ENCODE measurements at places on chromosomes 1 and 21. TPM values are rescaled to one million over a fixed set of nuclear protein-coding genes. Genes with fewer than 3 reads are reported as not detected.

- peak overlapping the region; percentile 44 for H3K27ac ChIP-seq
- peaks cover 48% of the 10 kb centered on the region for H3K4me1 ChIP-seq
- no peak overlapping the region for H3K4me3 ChIP-seq
- no peak for DNase-seq
- no peaks in the 10 kb centered on the region for H3K27me3 ChIP-seq
These were observed 13.1 kb downstream of the UBIAD1 start for GRCh38 chr1:11285883-11286734.

DNA sequence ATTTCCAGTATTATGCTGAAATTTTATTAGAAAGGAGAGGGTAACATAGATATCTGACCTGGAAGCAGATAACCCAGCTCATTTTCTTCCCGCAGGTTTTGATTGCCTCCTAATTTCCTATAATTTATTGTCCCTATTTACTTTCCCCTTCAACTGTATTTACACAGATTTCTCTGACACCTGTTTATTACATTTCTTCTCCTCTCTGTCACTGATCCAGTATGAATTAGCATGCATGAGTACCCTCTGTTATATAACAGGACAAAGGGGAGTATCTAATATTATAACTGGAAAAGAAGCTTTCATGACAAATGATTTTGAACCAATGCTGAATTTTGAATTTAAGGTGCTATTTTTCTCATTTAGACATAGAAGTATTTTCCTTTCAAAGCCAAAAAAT, 37.4 kb downstream of the DENND1B start:
- H3K4me1 ChIP-seq: peaks cover 21% of the 10 kb centered on the region
- no peak overlapping the region for H3K27ac ChIP-seq
- H3K27me3 ChIP-seq: no peaks in the 10 kb centered on the region
- peaks cover 33% of the 10 kb centered on the region for H3K36me3 ChIP-seq
- DNase-seq: no peak

GRCh38 chr1:54359393-54360162, 46.6 kb downstream of the SSBP3 start:
- no peak overlapping the region for H3K4me3 ChIP-seq
- no peak overlapping the region for H3K27ac ChIP-seq
- H3K4me1 ChIP-seq: peaks cover 35% of the 10 kb centered on the region
- no peaks in the 10 kb centered on the region for H3K27me3 ChIP-seq
- peaks cover 11% of the 10 kb centered on the region for H3K36me3 ChIP-seq

DNA sequence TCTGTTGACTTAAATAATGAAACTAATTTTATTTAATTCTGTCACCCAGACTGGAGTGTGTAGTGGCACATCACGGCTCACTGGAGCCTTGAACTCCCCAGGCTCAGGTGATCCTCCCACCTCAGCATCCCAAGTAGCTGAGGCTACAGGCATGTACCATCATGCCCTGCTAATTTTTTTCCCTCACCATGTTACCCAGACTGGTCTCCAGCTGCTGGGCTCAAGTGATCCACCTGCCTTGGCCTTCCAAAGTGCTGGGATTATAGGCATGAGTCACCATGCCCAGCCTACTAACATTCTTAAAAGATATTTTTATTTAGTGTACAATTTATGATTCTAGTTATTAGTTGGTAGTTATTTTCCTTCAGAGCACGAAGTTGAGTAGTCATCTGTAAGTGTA, 49.5 kb downstream of the NRDC start:
- no peaks in the 10 kb centered on the region for H3K27me3 ChIP-seq
- H3K4me3 ChIP-seq: no peak overlapping the region
- DNase-seq: no peak
- no peak overlapping the region for H3K27ac ChIP-seq

DNA sequence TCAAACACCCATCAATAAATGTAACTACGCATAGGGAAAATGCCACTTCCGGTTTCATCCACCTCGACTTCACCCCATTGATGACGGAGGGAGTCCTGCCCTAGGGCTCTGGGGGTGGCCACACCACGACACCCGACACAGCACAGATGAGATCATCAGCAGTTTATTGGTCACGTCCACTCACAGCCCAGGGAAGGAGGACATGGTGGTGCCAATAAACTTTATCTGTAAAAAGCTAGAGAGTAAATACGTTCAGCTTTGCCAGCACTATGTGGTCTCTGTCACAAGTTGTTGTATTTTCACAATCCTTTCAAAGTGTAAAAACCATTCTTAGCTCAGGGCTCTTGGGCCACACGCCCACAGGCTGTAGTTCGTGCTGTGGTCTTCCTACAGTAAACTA, 16.3 kb downstream of the SETD4 start:
- DNase-seq: no peak
- H3K27me3 ChIP-seq: no peaks in the 10 kb centered on the region

- no peak overlapping the region for H3K27ac ChIP-seq
- H3K27me3 ChIP-seq: no peaks in the 10 kb centered on the region
- H3K4me3 ChIP-seq: no peak overlapping the region
- H3K4me1 ChIP-seq: no peaks in the 10 kb centered on the region
- DNase-seq: no peak
These were observed 40.0 kb downstream of the CLDN17 start for GRCh38 chr21:30126576-30126975.

DNA sequence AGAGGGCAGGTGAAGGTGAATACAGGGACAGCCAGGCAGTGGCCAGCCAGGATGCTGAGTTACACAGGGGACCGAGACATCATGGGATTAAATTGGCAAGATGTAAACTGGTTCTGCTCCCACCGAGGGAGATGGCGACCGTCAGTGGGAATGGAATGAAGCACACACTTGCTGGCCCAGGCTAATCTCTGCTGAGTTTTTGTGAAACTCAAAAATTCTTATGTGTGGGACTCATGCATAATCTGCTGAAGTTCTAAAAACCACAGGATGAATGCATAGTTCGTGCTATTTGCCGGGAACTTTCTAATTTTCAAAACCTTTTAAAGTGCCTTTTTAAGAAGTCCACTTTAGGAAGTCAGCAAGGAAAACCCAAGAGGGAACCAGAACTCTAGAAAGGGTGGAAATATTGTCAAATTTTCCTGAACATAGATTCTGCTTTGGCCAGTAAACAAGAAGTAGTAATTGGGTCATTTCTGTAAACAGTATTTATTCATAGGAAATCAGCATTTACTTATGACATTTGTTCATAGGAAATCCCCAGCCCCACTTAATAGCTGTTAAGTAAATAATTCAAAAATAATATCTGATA, 85.4 kb upstream of the ROR1 start:
- no peak overlapping the region for H3K4me3 ChIP-seq
- H3K27ac ChIP-seq: no peak overlapping the region
- DNase-seq: no peak
- H3K27me3 ChIP-seq: peaks cover 1% of the 10 kb centered on the region

GRCh38 chr1:95384567-95384966, 150.6 kb downstream of the RWDD3 start:
- no peak overlapping the region for H3K27ac ChIP-seq
- DNase-seq: peak; percentile 21
- no peak overlapping the region for H3K4me3 ChIP-seq
- no peaks in the 10 kb centered on the region for H3K27me3 ChIP-seq

Gene S100A1
- total RNA-seq: not detected

Gene CD1E
- total RNA-seq: not detected

- DNase-seq: no peak
- H3K36me3 ChIP-seq: peaks cover 3% of the 10 kb centered on the region
- peaks cover 46% of the 10 kb centered on the region for H3K4me1 ChIP-seq
- no peaks in the 10 kb centered on the region for H3K27me3 ChIP-seq
- no peak overlapping the region for H3K27ac ChIP-seq
- no peak overlapping the region for H3K4me3 ChIP-seq
These were observed 8.3 kb upstream of the CFAP45 start for GRCh38 chr1:159908031-159908940.

DNA sequence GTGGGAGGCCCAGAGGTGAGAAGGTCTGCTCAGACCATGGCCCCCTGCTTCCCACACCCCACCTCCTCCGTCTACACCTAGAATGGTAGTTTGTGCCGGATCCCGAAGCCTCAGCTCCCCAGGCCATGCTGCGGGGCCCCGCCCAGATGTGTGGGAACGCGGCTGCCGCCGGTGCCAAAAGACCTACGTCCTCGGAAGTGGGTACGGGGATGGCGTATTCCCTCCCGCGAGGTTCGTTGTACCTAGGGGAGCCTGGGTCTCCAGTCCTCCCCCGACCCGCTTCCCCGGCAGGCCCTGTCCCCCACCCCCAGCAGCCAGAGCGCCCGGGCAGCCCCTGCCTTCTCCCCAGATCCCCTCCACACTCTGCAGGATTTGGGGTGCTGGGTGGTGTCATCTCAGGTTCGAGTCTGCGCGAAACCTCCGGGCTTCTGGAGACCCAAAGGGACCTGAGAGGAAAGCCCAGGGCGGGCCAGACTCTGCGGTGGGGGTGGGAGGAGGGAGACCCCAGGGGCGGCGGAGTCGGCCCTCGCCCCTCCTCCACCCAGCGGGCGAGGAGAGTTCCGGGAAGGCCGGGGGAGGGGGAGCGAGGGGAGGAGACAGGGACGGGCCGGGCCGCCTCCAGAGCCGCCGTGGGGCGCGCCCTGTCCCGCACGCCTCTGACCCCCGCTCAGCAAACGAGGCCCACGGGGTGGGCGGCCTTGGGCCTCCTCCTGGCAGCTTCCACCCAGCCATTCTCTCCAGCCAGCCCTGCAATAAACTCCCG, 6.2 kb upstream of the PRDM16 start:
- peaks cover 12% of the 10 kb centered on the region for H3K27me3 ChIP-seq
- no peak overlapping the region for H3K27ac ChIP-seq
- no peaks in the 10 kb centered on the region for H3K4me1 ChIP-seq
- DNase-seq: no peak
- H3K36me3 ChIP-seq: no peaks in the 10 kb centered on the region

Gene REN
- total RNA-seq: not detected

Gene DCST1
- total RNA-seq: not detected

Gene KLHDC8A
- total RNA-seq: not detected

- peaks cover 14% of the 10 kb centered on the region for H3K4me1 ChIP-seq
- H3K27ac ChIP-seq: peak overlapping the region; percentile 27
- peak; percentile 84 for DNase-seq
- no peaks in the 10 kb centered on the region for H3K36me3 ChIP-seq
- H3K4me3 ChIP-seq: peak overlapping the region; percentile 46
These were observed 57.3 kb downstream of the MAB21L3 start for GRCh38 chr1:116168277-116169032.

GRCh38 chr21:39851002-39851618, 16.1 kb upstream of the PCP4 start:
- H3K4me3 ChIP-seq: no peak overlapping the region
- no peaks in the 10 kb centered on the region for H3K36me3 ChIP-seq
- no peak for DNase-seq
- H3K27me3 ChIP-seq: no peaks in the 10 kb centered on the region
- no peak overlapping the region for H3K27ac ChIP-seq

Gene TTC22
- 20.9 TPM for total RNA-seq

DNA sequence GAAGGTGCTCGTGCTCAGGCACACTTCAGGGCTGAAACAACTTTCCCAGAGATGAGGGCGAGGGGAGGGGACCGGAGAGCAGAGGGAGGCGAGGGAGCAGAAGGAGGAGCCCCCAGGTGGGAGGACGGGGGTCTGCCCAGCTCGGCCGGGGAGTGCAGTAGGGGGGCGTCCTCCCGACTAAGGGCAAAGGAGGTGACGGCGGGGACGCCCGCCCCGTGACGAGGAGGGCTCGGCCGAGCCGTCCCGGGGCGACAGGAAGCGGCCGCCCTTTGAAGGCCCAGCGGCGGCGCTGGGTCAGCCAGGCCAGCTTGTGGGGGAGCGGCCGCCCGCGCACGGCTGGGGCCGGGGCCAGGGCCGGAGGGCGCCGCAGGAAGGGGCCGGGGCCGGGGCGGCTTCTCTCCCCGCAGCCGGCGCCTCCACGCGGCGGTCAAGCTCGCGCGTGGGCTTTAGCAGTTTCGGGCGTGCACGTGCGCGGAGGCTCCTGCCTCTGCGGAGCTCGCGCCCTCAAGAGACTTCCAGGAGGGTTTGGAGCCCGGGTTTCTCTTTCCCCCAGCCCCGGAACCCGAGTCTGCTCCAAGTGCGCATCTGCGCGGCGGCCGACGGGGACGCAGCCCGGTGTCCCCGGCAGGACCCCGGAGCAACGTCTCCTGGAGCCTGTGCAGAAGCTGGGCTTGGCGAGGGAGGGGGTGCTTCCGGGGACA, 100.8 kb upstream of the SLC45A1 start:
- H3K27ac ChIP-seq: no peak overlapping the region
- H3K27me3 ChIP-seq: peaks cover 49% of the 10 kb centered on the region
- peak; percentile 19 for DNase-seq
- H3K36me3 ChIP-seq: no peaks in the 10 kb centered on the region

Gene KRTAP12-2
- total RNA-seq: not detected

- DNase-seq: no peak
- H3K27me3 ChIP-seq: peaks cover 20% of the 10 kb centered on the region
- H3K4me1 ChIP-seq: no peaks in the 10 kb centered on the region
- no peak overlapping the region for H3K4me3 ChIP-seq
- no peak overlapping the region for H3K27ac ChIP-seq
These were observed 3.9 kb upstream of the ITLN1 start for GRCh38 chr1:160888926-160889325.

DNA sequence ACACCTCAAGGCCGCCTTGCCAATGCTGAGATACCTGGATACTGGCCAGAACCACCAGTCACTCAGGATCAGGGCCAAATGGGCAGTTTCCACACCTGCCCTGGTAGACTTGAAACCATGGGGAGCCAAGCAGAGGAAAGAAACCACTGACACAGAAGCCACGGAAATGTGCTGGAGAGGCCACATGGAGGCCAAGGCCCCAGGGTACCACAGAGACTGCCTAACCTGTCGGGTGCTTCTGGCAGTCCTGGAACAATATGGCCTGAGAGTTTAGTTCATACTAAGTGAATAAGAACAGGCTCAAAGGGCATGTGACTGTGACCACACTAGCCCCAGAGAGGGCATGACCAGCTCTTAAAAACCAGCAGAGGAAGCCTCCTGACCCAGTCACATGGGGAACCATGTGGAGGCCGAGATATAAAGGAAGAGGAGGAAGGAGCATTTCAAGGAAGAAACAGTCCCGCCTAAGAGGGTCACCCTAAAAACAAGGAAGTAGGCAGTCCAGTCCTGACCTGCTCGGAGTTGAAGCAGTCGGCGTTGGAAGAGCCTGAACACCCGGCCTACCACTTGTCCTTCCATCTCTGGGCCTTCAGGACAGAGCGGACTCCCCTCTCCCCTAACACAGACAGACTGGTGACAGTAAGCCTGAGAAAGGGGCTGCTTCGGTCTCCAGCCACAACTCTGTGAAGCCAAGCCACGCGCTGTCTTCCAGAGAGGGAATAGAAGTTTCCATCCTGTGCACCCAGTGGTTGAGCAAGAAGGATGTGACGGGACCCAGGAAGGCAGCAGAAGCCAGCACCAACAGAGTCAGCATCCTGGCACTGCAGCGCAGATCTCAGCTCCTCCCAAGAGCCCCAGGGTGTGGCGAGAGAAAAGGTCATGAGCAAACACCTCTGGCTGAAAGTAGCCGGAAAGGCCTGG, at the start of gene DENND2D:
TSS of gene DENND2D (minus strand) at position 766 of the 921 bp plus-strand sequence. CDS start at position 579, 187 bp downstream.
- peak within 1 kb of the TSS; percentile 96 for H3K4me3 ChIP-seq
- peak; percentile 78 for DNase-seq
- peaks cover 72% of the 10 kb centered on the region for H3K4me1 ChIP-seq
- peaks cover 53% of the 10 kb centered on the region for H3K36me3 ChIP-seq

Gene CELA3B
- total RNA-seq: not detected

- H3K4me3 ChIP-seq: no peak overlapping the region
- H3K36me3 ChIP-seq: no peaks in the 10 kb centered on the region
- H3K4me1 ChIP-seq: peaks cover 4% of the 10 kb centered on the region
- no peak overlapping the region for H3K27ac ChIP-seq
- peaks cover 67% of the 10 kb centered on the region for H3K27me3 ChIP-seq
These were observed 10.6 kb upstream of the SIM2 start for GRCh38 chr21:36688324-36688723.

Gene CCDC185
- not detected for total RNA-seq

GRCh38 chr1:181033128-181033798, 520 bp upstream of the MR1 start:
- H3K4me3 ChIP-seq: peak overlapping the region; percentile 91
- peak overlapping the region; percentile 94 for H3K27ac ChIP-seq
- DNase-seq: peak; percentile 40
- peaks cover 48% of the 10 kb centered on the region for H3K4me1 ChIP-seq
- peaks cover under 1% of the 10 kb centered on the region for H3K27me3 ChIP-seq

- H3K36me3 ChIP-seq: peaks cover 82% of the 10 kb centered on the region
- no peak overlapping the region for H3K4me3 ChIP-seq
- peaks cover 93% of the 10 kb centered on the region for H3K4me1 ChIP-seq
These were observed 9.6 kb downstream of the TENT5C start for GRCh38 chr1:117615474-117615873.
